ENCODE measurements at places on chromosomes 12 and 14. TPM values are rescaled to one million over a fixed set of nuclear protein-coding genes. Genes with fewer than 3 reads are reported as not detected.

Gene OR4E2
- total RNA-seq, result not detected

- H3K27me3 ChIP-seq, result peaks cover 17% of the 10 kb centered on the region
- peak; percentile 8 for DNase-seq
- H3K4me1 ChIP-seq, result peaks cover 29% of the 10 kb centered on the region
- no peak overlapping the region for H3K4me3 ChIP-seq
- no peak overlapping the region for H3K27ac ChIP-seq
Observed at GRCh38 chr12:54303640-54304039, 2.8 kb upstream of the NFE2 start.

DNA sequence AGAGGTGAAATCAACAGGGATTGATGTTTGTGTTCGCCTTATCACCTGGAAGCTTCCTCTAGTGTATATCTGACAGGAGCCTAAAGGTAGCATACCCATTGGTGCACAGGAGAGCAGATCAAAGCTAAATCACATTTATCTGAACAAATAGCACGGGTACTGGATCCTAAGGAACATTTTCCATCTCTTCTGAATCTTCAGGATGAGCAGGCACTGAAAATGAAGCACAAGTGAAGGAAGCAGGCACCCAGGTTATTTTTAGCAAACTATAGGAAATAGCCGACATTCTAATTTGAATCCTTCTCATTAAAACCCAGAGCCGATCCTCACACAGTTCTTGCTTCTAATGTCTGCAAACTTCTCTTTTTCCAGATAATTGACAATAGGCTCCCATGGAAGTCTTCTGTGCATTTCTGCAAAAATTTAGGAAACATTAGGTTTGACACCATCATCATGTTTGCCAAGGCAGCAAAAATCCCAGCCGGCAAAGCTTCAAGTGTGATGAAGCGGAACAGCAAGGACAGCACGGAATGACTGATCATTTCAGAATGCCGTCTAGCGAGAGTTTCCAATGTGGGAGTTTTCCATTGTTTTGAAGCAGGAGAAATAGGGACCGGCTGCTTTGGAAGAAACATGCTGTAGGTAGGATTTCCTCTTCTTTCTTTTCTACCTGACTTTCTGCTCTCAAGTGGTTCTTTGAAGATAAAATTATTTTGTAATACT lies 24.3 kb upstream of the RGS6 start:
- no peaks in the 10 kb centered on the region for H3K36me3 ChIP-seq
- DNase-seq, result no peak
- H3K27ac ChIP-seq, result no peak overlapping the region
- H3K4me1 ChIP-seq, result no peaks in the 10 kb centered on the region
- no peak overlapping the region for H3K4me3 ChIP-seq

- peak overlapping the region; percentile 88 for H3K4me3 ChIP-seq
- H3K36me3 ChIP-seq, result peaks cover 6% of the 10 kb centered on the region
- no peaks in the 10 kb centered on the region for H3K27me3 ChIP-seq
Observed at GRCh38 chr12:67651132-67651695, 2.7 kb downstream of the DYRK2 start.

DNA sequence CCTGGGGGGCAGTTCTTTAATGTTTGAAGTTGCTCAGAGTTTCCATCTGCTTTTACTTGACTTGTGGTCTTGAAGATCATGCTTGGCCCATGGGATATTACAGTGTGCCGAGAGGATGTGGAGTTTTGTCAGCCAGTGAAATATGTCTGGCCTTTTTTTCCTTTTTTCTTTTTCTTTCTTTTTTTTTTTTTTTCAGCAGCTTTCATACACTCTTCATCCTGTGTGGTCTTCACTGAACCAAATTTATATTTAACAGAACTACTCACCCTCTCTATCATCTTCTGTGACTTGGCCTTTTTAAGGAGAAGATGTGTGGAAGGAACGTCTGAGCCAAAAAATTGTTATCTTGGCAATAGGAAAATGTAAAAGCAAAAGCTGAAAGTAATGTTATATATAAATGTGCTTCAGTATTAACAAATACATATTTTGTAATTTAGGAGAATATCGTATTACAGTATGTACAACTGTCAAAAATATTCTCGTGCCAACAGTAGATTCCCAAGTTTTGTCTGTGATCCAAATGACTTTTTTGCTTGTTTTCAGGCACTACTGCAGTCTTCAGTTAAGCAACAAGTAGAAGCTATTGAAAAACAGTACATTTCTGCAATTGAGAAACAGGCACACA lies 200.6 kb downstream of the CCDC91 start:
- peak overlapping the region; percentile 75 for H3K27ac ChIP-seq
- peak overlapping the region; percentile 27 for H3K4me3 ChIP-seq
- no peaks in the 10 kb centered on the region for H3K36me3 ChIP-seq
- H3K27me3 ChIP-seq, result no peaks in the 10 kb centered on the region
- DNase-seq, result no peak
- peaks cover 19% of the 10 kb centered on the region for H3K4me1 ChIP-seq

DNA sequence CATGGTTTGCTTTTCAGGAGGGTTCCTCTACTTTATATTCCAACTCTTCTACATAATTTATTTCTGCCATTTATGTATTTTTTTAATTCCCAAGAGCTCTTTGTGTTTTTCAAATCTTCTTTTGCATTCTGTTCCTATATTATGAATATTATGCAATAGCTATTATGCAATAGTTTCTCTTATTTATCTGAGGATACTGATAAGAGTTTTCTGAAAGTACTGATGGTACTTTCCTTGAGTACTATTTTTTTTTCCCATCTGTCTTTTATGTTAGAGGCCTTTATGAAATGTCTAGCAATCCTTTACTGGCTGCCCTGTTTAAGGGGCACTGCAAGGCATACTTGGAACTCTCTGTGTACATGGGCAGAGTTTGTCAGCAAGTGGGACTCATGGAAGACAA lies 93.4 kb downstream of the SLC41A2 start:
- H3K36me3 ChIP-seq, result no peaks in the 10 kb centered on the region
- H3K27me3 ChIP-seq, result no peaks in the 10 kb centered on the region
- DNase-seq, result no peak
- no peak overlapping the region for H3K4me3 ChIP-seq

GRCh38 chr14:105080161-105080560 lies 14.9 kb upstream of the GPR132 start:
- H3K27me3 ChIP-seq, result peaks cover 6% of the 10 kb centered on the region
- H3K4me3 ChIP-seq, result no peak overlapping the region
- H3K27ac ChIP-seq, result no peak overlapping the region
- no peaks in the 10 kb centered on the region for H3K4me1 ChIP-seq
- DNase-seq, result peak; percentile 29

Gene TSHR
- total RNA-seq, result not detected

DNA sequence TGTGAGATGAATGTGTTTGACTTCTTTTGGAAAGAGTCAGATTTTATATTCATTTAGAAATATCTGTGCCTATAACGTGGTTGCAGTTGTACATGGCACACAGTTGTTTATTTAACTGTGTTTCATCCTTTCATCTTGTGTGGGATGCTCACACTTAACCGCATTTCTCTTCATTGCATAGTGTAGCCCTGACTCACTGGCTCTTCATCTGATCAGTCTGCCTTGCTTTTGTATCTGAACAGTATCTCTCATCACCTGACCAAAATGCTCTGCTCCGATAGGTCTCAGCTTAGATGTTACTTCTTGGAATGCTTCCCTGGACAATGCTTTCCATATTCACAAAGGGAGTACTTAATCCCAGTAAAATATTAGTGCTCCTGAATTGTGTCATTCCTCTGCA lies 83.4 kb downstream of the PDE3A start:
- no peak overlapping the region for H3K4me3 ChIP-seq
- no peaks in the 10 kb centered on the region for H3K36me3 ChIP-seq
- H3K4me1 ChIP-seq, result peaks cover 34% of the 10 kb centered on the region
- H3K27ac ChIP-seq, result peak overlapping the region; percentile 89

Gene PRB2
- total RNA-seq, result not detected

Gene TRIP11
- 46.9 TPM for total RNA-seq

DNA sequence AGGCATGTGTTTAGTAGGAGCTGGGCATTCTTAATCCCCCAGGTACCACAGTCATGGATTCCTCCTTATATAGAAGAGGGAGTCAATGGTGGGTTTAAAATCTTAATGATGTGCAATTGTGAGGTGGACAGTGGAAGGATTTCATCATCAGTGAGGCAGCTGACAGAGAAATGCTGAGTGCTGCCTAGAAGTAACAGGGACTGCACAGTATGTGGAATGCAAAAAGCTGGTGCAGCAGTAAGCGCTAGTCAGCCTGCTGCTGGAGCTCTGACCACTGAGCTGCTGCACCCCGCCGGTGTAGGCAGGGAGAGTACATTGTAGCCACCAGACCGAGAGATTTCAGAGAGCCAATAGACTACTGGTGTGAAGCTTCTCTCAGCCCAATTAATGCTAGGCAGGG lies 80.5 kb upstream of the DACT1 start:
- H3K27me3 ChIP-seq, result no peaks in the 10 kb centered on the region
- no peak overlapping the region for H3K27ac ChIP-seq
- H3K4me1 ChIP-seq, result no peaks in the 10 kb centered on the region
- no peak overlapping the region for H3K4me3 ChIP-seq
- DNase-seq, result no peak

GRCh38 chr14:71448431-71449315 lies 483.6 kb upstream of the RGS6 start:
- no peak for DNase-seq
- no peaks in the 10 kb centered on the region for H3K27me3 ChIP-seq
- no peaks in the 10 kb centered on the region for H3K36me3 ChIP-seq
- H3K27ac ChIP-seq, result no peak overlapping the region

- no peak for DNase-seq
- no peaks in the 10 kb centered on the region for H3K36me3 ChIP-seq
- H3K27me3 ChIP-seq, result peaks cover 41% of the 10 kb centered on the region
- no peak overlapping the region for H3K27ac ChIP-seq
Observed at GRCh38 chr12:53810950-53811349, 59.2 kb upstream of the CISTR start.

GRCh38 chr12:9096563-9097176 lies 19.0 kb downstream of the A2M start:
- H3K4me1 ChIP-seq, result no peaks in the 10 kb centered on the region
- H3K27me3 ChIP-seq, result no peaks in the 10 kb centered on the region
- no peak overlapping the region for H3K4me3 ChIP-seq
- no peak for DNase-seq

DNA sequence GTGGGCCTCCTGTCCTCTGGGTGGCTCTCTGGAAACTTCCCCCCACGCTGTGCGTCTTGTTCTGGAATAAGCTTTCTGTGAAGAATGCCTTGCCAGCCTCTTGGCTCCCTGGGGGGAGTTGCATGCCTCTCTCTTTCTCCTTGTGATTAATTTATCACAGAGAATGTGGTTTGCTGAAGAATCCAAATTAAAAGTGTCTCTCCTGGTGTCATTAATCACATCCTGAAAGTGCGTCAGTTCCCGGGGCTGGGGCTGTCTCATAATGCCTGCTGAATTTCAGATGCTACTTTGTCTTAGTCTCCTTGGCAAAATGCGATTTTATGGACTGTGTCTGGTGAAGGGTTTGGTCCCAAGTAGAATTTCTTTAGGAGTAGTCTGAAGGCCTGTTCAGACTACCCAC lies 787.7 kb upstream of the TMEM132C start:
- no peaks in the 10 kb centered on the region for H3K4me1 ChIP-seq
- H3K36me3 ChIP-seq, result no peaks in the 10 kb centered on the region
- H3K27ac ChIP-seq, result no peak overlapping the region
- no peak overlapping the region for H3K4me3 ChIP-seq
- H3K27me3 ChIP-seq, result no peaks in the 10 kb centered on the region
